ENCODE measurements at places on chromosomes 1 and 21.

- DNase-seq = peak; percentile 88
These were observed 148.7 kb downstream of the ZZZ3 start for GRCh38 chr1:77533660-77534305.

DNA sequence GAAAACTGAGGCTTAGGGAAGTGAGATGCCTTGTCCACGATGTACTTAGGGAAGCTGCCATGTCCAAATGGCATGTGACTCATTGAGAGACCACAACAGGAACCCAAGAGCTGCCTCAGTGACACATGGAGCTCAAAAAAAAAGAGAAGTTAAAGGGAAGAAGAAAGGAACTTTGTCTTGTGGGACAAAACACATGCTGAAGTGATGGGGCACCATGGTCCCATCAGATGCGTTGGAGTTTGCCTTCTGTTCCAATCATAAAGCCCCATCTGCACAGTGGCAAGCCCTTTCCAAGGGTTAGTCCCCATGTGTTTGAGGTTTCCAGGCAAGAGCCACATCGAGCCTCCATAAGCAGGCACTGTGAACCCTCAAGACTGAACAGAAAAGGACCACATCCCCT, 8.0 kb downstream of the MED8 start:
- no peak for DNase-seq

GRCh38 chr1:98794196-98794886, 132.8 kb downstream of the SNX7 start:
- DNase-seq = peak; percentile 80

DNA sequence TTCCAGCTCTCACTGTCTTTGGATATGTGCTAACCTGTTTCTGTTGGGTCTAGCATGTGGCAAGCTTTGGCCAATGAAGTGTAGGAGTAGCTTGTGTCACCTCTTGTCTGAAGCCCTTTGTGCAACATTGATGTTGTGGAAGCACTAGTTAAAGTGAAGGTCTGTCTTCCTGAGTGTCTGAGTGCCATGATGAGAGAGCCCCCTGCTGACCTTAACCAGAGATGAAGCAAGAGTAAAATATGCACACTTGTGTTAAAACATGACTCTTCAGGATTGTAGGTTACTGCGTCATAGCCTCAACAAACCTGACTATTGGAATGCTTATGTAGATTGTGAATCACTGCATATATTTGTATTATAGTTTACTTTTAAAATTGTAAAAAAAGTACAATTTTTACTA, 103.7 kb downstream of the NCAM2 start:
- DNase-seq = peak; percentile 65

DNA sequence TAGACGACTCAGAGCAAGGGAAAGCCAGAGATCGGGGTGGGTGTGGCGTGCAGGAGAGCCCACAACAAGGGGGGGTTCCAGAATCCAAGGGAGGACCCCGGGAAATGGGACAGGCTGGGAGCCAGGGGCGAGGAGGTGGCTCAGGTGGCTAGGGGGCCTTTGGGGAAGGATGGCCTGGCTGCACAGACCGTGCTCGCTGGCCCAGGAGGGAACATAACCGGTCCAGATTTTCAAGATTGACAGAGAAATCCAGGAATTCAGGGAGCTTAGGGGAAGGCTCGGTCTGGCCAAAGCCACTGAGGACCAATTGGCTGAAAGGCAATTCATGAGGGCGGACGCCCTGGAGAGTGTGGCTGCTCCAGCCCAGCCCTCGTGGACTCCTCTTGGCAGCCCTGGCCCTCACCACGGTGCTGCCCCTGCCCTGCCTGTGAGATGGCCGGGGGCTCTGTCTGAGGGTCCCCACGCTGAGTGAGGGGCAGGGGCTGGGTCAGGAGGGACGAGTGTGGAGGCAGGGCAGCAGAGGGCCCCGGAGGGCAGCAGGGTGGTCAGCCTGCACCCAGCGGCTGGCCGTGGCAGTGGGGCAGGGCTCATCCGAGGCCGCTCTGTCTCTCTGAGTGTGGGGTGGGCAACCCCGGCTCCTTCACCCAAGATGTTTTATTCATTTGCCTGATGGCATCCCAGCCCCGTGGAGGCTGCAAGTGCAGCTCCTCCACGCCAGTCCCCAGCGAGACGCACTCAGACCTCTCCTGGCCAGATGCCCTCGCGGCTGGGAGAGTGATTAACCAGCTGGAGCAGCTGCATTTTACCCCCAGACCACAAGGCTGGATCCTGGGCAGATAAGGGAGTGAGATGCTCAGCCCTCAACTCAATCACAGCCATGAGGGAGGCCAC, 5.6 kb upstream of the LRRC3 start:
- DNase-seq = no peak

DNA sequence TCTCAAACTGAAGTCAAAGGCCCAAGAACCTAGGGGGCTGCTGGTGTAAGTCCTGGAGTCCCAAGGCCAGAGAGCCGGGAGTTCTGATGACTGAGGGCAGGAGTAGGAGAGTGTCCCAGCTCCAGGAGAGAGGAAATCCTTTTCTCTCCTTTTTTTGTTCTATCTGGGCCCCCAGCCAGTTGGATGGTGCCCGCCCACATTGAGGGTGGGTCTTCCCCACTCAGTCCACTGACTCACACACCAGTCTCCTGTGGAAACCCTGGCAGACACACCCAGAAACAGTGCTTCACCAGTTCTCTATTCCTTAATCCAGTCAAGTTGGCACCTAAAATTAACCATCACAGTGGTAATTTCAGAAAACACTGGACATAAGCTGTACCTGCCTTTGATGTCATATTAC, 12.7 kb upstream of the WDR26 start:
- peak; percentile 76 for DNase-seq

- no peak for DNase-seq
These were observed 28.6 kb upstream of the C1orf185 start for GRCh38 chr1:51073456-51073855.

- peak; percentile 93 for DNase-seq
These were observed 32.6 kb downstream of the UTP25 start for GRCh38 chr1:209860293-209860881.

- no peak for DNase-seq
These were observed 115.7 kb downstream of the PIGK start for GRCh38 chr1:77103486-77103885.

- no peak for DNase-seq
These were observed 75.7 kb upstream of the KCNJ15 start for GRCh38 chr21:38181096-38181495.

Data from cardiac fibroblast (primary cell).